Right kidney (tissue), 9 donors: ENCODE measurements at places on chromosomes 5 and 9.
A peak's percentile ranks its signal among the peaks of the same experiment; 100 is the strongest.

DNA sequence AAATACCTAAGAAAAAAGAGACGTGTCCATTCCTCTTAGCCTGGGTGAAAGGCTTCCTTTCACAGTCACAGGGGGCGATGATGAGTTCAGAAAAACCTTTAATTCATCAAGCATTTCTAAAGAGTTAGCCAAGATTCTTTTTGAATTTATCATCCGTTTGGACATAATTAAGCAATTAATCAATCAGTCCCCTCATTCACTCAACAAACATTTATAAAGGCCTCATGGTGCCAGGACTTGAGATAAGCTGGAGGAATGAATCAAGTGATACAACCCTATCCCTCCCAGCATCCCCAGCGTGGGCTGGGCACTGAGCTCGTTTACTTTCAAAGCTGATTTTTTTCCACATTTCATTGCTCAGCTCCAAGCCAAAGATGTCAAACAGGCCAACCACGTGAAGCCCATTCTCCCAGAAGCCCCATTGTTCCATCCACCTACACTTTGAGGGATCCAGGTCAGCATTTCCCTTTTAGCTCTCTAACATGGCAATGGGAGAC, 140.5 kb downstream of the SLIT3 start:
- no peak for DNase-seq

DNA sequence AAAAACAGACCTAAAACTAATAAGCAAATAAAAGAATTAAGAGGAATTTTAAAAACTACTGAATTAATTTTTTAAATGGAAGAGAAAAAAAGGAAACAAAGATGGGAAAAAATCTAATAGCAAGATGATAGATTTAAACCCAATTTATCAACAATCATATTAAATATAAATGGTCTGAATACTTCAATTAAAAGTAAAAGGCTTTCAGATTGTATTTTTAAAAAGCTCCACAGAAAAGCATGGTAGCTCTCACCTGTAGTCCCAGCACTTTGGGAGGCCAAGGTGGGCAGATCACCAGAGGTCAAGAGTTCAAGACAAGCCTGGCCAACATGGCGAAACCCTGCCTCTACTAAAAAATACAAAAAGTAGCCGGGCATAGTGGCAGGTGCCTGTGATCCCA, 11.3 kb upstream of the TSLP start:
- DNase-seq = no peak

- no peak for DNase-seq
These were observed 9.7 kb upstream of the RXRA start for GRCh38 chr9:134316449-134317160.

- DNase-seq = no peak
These were observed 134.5 kb downstream of the FANCC start for GRCh38 chr9:95182854-95183563.

- no peak for DNase-seq
These were observed 96.8 kb downstream of the RAPGEF6 start for GRCh38 chr5:131538177-131538593.

DNA sequence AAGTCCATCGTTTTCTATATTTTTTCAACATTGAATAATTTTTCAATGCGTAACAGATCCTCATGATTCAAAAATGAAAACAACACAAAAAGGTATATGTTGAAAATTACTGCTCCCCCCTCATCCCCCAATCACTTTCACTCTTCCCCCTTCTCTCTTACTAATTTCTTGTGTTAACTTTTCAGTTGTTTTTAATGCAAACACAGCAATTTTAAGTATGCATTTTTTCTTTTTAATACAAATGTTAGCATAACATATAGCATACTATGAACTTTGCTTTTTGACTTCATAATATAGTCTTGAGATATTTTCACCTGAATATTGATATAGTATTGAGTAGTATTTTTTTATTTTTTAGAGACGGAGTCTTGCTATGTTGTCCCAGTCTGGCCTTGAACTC, 41.1 kb upstream of the CAMK4 start:
- DNase-seq = no peak

GRCh38 chr9:87097238-87097637, 149.9 kb upstream of the GAS1 start:
- no peak for DNase-seq

DNA sequence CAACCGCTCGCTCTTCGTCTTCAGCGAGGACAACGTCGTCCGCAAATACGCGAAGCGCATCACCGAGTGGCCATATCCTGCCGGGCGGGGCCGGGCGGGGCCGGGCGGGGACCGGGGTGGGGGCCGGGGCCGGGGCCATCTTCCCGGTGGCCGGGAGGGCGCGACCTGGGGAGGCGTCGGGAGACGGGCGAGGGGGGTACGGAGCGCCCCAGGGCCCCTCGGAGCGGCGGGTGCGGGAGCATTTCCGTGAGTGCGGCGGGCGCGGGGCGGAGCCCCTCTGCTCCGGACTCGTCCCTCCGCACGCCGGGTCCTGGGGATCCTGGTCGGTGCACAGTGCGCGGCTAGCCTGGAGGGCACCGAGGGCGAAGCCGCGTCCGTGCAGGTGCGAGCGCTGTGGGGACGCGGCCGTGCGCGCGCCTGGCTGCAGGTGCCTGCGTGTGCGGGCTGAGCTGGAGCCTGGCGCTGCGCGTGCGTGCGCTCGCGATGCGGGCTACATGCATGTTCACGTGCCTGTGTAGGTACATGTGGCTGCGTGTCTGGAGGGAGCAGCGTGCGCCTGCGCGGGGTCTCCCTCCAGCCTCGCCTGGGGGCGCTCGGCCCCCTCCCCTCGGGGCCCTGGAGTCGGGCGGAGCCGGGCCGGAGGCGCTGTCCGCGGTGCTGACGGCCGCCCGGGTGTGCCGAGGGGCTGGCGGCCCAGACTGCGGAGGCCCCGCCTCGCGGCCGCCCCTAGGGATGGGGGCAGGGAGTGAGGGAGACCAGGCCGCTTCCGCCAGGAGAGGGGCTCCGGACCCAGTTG, 762 bp downstream of the CACNA1B start:
- peak; percentile 80 for DNase-seq

DNA sequence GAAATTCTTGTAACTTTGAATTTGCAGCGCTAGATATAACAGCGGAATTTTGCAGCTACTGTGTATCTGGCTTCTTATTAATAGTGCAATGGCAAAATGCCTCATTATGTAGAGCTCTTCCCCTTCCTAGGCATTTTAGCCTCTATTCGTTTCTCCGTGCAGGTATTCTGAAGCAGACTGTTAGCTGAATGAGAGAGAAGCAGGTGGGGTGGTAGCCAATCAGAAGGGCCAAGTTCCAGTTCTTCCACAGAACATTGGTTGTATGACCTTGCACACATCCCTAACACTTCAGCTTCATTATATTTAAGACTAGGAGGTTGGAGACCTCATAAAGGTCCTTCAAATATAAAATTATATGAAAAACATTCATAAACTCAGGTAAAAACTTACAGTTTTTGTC, 1.2 kb upstream of the VPS13A start:
- no peak for DNase-seq

- no peak for DNase-seq
These were observed 182.9 kb upstream of the RFX3 start for GRCh38 chr9:3708751-3709150.

DNA sequence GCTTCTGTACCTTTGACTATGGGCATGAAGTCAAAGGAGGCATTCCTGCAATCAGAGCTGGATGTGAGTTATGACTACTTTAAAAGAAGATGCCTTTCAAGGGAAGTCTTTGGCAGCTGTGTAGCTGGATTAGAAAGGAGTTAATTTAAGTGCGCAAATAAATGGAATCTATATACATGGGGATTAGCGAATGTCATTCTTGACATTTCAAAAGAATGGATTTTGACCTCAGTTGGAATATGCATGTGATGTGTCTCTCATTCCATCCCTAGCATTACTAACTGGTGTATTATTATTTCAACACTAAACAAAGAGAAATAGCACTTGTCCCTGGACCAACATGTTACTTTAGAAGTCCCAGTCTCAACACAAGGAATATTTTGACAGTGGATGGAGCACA, 359.6 kb upstream of the SLC24A2 start:
- no peak for DNase-seq

- peak; percentile 68 for DNase-seq
These were observed at the start of gene LHX3 for GRCh38 chr9:136204838-136205706. Gene LHX3, minus strand, starts transcription at chr9:136205128. Its CDS starts 116 bp downstream, at chr9:136205012.

GRCh38 chr5:114362977-114363761, 1.3 kb downstream of the KCNN2 start:
- DNase-seq = peak; percentile 64

- DNase-seq = no peak
These were observed 70.7 kb downstream of the LNPEP start for GRCh38 chr5:97006454-97007060.

DNA sequence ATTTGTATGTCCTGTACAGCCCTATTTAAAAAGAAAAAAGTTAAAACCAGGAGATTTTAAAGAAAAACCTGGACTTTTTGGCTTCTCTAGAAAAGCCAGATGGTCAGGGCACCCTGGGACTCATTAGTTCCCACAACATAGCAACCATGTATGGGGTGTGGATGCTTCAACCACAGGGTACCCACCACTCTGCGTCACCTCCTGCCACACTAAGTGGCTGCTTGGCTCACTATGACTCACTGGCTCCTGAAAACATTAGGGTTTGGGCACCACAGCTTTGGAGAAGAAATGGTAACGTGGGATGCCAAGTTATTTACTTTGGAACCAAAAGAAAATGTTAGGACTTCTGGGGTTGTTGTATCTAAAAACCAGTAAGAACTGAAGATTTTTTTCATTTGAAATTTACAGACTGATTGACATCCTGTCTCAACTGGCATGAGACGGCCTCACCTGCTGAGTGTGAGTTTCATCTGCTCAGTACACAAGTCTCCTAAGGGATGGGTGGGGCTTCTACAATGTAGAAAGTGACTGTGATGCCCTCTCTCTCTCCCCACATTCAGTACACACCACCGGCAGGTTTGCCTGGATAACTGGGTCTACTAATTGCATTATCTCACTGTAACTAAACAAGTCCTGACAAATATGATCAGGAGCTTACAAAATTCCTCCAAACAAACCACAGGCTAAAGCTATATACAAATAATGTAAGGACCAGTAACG, 103.9 kb downstream of the ESM1 start:
- DNase-seq = no peak

- no peak for DNase-seq
These were observed 104.0 kb upstream of the SSBP2 start for GRCh38 chr5:81854915-81855314.

DNA sequence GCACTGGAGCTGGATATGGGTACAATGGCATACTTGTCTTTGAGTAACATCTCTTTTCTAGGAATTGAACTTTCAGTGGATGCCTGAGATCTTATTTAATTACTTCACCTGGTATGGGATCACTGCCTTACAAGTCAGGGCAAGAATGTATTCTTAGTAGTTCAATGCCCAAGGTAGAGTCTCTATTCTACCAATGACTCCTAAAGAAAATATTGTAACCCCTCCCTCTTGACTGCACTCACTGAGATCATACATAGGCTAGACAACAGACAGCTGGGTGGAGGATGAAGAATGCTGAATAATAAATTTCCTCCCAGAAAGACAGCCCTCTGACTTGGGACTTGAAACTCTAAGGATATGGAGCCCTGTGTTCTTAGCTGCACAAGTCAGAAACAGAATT, 1216.3 kb upstream of the ACO1 start:
- no peak for DNase-seq

DNA sequence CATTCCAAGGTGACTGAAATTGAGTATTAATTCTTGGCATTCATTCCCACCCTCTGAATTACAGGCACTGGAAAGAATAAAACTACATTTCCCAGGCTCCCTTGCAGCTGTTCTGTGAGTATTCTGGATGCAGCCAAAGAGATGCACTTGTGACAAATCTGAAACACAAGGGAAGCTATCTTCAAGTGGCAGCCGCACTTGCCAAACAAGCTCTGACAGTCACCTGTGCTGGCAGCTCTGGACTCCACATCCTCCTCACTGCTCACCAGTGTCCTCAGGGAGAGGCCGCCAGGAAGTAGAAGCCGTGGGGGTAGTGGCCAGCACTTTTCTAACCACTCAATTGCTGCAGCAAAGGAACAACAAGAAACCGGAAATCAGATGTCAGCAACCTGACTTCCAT, 275.0 kb downstream of the NR2F1-AS1 start:
- no peak for DNase-seq

DNA sequence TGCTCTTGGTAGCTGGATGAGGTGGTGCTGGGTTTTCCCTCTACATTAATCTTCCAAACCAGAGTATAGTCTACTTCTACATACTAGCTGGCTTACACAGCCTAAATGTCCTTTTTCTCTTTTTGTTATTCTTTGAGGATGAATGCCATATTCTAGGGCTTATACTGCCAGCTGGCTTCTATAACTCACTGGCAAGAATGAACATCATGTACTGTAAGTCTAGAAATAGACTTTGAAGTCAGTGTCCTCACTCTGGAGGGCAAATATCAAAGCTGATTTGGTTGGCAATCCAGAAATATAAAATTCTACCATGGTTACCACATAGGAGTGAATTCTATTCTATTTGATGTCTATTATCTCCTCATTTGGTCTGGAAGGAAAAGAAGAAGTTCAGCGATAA, 251.7 kb upstream of the TYRP1 start:
- DNase-seq = no peak

DNA sequence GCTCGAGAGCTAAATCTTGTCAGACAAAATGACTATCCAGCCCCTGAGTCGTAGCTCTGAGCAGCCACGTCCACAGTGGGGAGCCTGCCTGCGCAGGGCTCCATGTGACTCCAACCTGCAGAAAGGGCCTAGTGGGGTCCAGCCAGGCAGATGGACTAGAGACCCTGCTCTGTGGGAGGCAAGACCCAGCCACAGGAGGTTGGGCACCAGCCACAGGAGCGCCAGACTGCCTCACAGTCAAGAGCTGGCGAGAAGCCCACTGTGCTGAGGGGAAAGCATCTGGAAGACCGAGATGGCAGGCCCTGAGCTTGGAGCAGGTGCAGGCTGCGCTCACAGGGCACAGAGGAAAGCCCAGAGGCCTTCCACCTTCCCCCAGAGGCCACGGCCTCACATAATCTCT, 61.4 kb downstream of the C5orf15 start:
- DNase-seq = no peak

DNA sequence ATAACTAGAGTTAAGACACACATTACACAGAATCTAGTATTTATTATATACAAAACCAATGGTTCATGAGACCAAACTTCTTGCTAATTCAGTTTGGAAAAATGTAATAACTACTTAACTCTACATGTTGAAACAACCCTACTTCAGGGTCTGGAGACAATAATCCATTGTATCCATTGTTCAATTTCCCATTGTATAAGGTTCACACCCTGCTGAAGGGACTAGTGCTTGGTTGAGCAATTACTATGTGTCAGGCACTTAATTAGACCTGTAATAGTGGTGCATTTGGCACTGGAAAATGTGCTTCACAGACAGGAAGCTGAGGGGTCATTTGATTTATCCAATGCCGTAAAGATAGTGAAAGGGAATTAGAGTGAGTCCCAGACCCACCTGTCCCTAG, 114.3 kb upstream of the PAPPA start:
- DNase-seq = no peak

- DNase-seq = no peak
These were observed 44.9 kb upstream of the HCN1 start for GRCh38 chr5:45741110-45741509.

- no peak for DNase-seq
These were observed 30.3 kb downstream of the VCP start for GRCh38 chr9:35042081-35042604.
